NCI-H1417 treated with DMSO at 0.1 percent for 48 hours (cell line): ENCODE measurements at places on chromosomes 6 and 20.

DNA sequence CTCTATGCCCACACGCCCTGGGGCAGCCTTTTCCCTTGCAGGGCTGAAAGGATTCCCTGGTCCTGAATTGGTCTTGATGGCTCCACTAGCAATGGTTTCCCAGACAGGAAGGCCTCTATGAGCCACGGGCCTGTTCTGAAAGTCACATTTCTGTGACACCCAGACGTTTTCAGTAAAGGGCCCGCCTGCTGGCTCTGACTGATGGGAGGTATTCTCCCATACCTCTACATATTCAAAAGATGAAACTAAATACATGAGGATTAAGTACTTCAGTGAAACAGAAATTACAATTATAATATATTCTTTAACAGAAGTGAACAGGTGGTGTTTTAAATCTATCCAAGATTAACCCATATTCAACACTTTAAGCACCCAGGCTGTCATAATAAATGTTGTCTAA, 629.8 kb downstream of the CDH26 start:
- DNase-seq = no peak

GRCh38 chr6:106509420-106510089, 119.7 kb downstream of the RTN4IP1 start:
- no peak for DNase-seq

DNA sequence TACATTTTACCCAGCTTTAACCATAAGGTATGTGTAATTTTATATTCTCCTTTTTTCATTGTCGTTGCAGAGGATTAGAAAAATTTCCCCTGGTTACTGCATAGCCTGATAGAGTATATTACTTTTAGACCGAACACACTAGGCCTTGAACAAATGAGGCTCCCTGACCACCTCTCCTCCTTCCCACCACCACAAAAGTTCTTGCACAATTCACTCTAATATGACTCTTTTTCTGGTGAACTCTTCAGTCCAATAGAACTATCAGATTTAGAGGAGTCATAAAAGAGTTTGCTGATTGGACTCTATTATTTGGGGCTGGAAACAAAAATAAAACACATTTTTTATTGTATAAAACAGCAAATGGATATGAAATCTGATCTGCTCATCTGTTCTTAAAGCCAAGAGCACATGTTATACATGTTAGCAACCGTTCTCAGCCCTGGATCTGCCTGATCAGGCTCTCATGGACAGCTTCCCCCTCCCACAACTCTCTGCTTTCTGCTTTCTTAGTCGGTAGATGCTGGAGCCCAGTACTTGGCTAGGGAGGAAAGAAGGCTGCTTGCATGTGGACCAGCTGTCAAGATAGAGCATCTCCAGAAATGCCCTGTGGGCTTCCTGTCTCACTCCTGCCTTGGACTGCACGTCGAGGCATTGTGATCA, 83.5 kb downstream of the CD164 start:
- no peak for DNase-seq

DNA sequence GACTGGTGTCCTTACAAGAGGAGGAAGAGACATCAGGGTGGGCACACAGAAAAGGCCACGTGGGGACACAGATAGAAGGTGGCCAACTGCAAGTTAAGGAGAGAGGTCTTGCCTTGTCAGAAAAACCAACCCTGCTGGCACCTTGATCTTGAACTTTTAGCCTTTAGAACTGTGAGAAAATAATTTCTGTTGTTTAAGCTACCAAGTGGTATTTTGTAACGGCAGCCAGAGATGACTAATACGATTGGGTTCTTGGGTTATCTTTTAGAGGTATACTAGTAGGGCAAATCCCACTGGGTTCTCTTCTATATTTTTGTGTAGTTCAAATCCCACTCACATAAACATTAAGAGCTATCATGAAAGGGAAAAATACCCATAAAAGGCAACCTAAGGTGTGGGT, 31.9 kb upstream of the ZBTB24 start:
- no peak for DNase-seq

DNA sequence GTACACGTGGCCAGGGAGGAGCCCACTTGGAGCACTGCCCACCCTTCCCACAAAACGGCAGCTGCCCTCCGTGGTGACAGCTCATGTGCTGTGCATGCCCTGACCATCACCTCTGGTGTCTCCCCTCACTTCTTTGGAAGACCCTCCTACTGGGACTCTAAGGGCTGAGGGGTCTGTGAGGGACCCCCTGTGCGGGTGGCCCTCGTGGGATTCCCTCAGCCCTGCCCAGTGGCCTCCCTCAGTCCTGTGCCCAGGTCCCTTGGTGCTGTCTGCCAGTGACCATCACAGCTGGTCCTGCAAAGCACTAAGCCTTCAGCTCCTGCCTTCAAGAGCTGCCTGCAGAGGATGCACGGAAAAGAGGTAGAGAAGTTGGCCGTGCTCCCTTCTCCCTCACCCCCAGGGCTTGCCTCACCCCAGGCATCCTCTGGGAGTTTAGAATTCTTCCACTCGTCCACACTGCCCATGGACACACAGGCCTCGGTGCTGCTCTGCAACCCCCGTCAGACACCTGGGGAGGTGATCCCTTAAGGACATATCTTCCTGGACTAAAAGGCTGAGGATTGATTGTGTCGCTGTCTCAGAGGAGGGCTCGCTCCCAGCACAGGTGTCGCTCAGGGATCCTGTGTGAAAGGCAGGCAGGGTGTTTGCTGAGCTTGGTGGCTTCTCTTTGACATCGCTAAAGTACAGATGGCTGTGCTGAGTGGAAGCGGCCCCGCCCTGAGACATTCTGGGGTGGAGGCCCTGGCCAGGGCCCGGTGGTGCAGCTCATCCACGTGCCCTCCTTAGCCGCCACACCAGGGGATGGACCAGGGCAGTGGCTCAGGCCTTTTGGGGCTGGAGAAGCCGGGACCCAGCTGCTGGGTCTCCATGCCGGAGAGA, 119.5 kb upstream of the FRMD1 start:
- no peak for DNase-seq

DNA sequence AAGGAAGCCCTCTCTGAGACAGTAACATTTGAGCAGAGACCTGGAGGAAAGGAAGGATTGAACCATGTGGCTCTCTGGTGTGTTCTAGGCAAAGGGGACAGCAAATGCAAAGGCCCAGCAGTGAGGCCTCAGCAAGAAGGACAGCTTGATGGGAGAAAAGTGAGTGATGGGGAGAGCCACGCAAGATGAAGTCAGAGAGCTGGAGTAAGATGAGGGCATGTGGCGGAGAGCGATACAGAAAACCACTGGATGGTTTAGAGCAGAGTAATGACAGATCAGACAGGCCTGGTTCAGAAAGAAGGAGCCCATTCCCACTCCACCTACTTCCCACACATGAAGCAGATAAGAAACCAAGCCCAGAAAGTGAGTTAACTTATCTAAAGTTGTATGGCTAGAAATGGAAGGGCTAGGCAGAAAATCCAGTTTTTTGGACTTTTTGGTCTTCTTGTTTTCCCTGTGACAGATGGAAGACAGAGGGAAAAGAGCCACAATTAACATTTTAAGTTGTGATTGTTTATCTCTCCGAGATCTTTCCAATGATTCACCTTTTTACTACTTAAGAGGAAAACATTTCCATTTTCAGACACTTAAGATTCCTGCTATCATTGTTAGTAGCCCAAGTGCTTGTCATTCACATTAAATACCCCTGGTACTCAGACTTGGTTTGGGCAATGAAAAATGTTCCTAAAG, 723 bp upstream of the SNPH start:
- no peak for DNase-seq

- DNase-seq = no peak
These were observed 7.6 kb downstream of the RIPOR2 start for GRCh38 chr6:24927985-24928745.

DNA sequence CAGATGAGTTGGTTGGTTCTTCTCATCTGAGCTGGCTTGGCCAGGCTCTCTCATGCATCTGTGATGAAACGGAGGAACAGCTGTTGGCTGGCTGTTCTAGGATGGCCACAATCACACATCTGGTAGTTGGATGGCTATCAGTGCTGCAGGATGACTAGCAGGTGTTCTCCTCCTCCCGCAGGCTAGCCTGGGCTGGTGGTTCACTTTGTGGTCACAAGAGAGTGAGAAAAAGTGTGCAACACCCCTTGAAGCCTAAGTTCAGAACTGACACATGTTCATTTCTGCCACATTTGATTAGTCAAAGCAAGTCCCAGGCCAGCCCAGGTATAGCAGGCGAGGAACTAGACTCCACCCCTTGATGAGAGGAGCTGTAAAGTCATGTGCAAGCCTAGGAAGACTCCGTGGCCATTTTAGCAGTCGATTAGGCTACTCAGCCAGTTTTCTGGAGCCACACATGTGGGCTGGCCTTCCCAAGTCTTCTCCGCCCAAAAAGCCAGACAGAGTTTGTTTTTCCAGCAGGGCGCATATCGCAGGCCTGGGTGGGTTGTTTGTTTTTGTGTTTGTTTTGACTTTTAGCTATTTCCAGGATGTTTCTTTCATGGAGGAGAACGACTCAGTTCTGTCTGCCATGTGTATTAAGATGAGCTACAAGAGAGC, 120.8 kb downstream of the ISM1 start:
- DNase-seq = no peak

DNA sequence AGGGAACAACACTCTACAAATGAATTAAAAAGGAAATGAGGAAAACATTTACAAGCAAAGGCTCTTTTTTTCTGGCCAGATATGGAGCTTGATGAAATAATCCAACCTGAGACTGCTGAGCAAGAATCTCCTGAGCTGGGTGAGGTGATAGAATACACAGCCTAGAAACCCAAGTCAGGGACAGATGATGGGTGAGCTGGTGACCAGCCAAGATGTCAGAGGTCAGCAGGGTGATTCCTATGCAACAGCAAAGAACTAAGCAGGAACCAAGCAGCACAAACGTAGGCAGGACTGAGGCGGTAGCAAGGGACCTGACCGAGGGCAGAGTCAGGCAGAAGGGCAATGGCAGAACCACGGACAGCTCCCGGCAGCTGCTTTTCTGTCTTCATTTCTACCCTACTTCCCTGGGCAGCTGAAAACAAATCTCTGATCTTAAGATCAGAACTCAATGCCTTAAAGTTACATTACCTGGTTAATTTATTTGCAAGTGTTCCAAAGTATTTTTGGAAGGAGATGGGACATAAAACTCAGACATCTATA, 75.1 kb downstream of the CDC40 start:
- DNase-seq = no peak

DNA sequence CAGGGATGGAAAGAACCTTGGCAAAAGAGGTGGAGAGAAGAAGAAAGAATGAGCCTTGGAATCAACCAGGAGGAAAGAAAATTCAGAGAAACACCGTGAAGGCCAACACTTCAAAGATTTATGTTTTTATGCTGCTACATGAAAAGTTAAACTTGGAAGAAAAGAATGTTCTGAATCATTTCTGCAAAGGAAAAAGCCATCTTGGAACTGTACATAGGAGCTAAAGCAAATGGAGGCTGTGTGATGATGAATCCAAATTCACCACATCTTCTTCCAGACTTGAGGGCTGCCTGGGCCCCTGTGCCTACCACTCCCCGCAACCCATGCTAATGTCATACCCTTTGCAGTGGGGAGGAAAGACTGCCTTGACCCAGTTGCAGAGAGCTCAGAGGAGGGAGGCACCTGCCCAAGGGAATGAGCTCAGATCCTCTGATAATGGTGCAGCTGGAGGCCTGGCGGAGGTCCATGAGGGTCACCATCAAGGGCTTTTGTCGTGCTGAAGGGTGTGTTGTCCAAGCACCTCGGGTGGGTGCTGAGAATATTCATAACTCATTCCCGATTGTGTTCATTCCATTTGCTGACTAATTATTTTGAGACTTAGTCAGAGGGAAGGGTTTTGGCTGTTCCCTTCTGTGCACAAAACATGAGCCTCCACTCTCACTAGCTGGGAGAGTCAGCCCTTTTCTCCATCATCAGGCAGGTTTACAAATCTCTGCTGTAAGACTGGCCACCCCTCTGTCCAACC, 245.8 kb upstream of the JAG1 start:
- no peak for DNase-seq

- DNase-seq = no peak
These were observed 18.0 kb upstream of the DEFB129 start for GRCh38 chr20:208942-209566.
